A549 (cell line): ENCODE measurements at places on chromosomes 4 and X. TPM values are rescaled to one million over a fixed set of nuclear protein-coding genes. Genes with fewer than 3 reads are reported as not detected.

Gene RGN
- 0.28 TPM in 1 of 3 replicates, not detected in the others for polyA plus RNA-seq

Gene NMU
- 0.13 to 0.59 TPM (median 0.29 TPM) in 3 replicates for polyA plus RNA-seq

Gene PRSS48
- polyA plus RNA-seq, result not detected in 3 replicates

Gene CDKL2
- 0.84 to 1.00 TPM (median 0.88 TPM) in 3 replicates for polyA plus RNA-seq

Gene WDR17
- polyA plus RNA-seq, result 2.1 to 2.4 TPM (median 2.1 TPM) in 3 replicates

Gene GC
- not detected in 3 replicates for polyA plus RNA-seq

Gene TEX13C
- polyA plus RNA-seq, result not detected in 3 replicates

Gene NHS
- polyA plus RNA-seq, result 3.6 to 4.3 TPM (median 4.2 TPM) in 3 replicates

DNA sequence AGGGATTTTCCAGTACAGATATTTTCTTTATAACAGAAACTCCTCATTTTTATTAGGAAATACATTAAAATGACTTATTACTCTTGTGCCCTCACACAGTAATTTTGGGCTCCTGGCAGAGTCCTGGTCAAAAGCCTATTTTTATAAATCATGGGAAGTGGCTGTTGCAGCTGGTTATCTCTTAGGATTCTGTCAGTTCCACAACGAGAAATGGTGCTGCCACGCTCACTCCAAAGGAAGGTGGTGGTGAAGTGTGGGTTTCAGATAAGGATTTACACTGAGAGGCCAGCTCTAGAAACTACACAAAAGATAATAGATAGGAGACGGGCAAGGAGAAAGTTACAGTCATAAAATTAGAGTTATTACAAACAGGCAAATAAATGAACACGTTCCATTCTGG, 159.2 kb upstream of the FAM241A start:
- DNase-seq, result no peak

DNA sequence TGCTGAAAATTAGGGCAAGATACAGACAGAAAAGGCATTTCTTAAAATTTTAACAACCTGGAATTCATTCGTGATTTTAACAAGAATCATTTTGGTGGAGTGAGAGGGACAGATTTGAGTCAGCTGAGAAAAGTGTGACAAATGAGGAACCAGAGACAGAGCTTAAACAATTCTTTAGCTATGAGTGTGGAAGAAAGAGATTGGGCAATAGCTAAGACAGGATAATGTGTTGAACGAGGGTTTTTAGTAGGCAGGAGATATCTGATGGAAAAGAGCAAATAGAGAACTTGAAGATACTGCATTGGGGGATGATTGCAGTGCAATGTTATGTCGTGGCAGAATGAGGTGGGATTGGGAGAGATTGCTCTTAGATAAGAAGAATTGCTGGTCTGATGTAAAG, 164.2 kb upstream of the SPRY1 start:
- no peak for DNase-seq

- no peak for DNase-seq
Observed at GRCh38 chr4:16000708-16001483, 37.9 kb upstream of the FGFBP2 start.

DNA sequence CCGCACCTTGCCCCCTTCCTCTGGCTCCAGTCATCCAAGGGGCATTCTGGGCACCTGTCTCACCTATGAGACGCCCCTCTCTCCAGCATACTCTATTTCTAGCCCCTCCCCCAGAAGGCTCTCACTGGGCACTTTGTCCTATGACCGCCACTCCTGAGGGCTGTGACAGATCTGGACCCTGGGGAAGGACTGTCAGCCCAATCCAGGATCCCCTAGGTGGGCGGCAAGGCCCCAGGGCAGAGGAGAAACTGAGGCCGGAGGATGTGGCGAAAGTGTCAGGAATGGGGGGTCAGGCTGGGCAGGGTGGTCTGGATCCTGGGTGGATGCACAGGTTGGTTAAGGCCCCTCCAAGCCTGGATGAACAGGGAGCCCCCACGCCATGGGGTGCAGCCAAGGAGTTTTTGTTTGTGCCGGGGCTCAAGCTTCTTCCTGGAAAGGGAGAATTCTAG, 16.2 kb upstream of the NAT8L start:
- DNase-seq, result no peak

GRCh38 chr4:169741569-169741968, 16.2 kb downstream of the HPF1 start:
- no peak for DNase-seq

DNA sequence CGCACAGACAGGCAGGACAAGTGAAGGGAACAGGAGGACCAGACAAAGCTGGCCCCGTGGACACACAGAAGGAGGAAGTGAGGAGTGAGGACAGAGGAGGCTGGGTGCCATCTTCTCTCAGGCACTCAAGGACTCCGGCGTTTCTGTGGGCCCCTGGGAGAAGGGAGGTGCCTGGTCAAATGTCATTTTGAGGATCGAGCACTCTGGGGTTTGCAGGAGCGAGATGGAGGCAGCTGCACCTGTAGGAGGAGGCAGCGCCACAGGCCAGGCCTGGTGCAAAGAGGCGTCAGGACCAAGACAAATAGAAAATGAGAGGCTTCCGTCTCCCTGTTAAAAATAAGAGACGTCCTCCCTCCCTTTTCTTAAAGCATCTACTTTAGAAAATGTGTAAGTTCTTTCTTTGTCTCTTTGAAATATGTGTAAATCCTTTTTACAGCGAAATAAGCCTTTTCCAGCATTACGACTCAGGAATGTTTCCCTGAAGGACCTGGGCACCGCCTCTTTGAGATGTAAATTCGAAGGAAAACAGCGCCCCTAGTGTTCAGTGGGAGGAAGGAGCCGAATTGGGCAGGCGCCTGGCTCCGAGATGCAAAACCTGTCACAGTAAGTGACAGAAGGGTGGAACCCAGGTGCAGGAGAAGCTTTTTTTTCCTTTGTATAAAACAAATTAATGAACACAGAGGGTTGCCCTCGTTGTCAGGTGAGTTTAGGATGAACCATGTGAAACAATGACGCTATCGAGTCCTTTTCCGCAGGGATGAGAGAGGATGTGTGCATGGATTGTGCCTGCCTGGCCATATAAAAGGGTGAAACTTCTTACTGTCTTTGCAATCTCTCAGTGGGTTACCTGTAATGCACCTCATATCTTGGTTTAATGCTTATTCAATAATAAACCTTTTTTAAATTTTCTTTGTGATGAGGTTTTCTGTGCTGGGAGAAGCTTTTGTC, 1.4 kb upstream of the C4orf50 start:
- peak; percentile 44 for DNase-seq

- DNase-seq, result no peak
Observed at GRCh38 chrX:68199062-68199848, 234.0 kb downstream of the OPHN1 start.

DNA sequence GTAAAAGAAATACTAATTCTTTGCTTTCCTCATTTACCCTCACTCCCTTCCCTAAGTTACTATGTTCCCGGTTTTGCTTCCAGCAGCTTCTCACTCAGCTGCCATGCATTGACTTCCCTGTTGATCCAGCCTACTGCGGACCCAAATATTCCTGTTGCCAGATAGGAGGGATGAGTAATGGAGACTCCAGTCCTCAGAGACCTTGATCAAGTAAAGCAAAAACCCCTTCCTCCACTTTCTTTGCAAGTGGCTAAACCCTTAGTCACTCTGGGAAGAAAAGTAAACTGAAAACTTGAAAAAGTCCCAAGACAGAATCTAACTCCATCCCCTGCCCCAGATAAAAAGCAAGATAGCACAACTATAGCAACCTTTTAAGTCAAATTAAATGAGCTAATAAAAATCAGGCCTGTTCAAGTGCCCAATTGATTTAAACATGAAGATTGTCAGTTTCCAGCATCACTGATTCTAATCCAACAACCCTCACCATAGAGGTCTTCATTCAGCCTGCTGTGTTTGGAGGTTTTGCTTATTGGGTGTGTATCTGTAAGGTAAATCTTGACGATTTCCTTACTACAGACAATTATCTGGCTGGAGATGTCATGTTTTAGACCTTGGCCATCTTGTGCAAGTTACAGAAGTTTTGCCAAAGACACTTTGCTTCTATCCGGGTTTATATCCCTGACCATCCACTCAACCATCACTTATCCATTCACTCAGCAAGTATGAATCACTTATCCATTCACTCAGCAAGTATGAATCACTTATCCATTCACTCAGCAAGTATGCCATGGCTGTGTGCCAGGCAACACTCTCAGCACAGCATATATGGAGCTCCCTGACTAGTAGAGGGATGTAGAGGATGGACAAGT, 17.6 kb downstream of the FGFBP1 start:
- DNase-seq, result peak; percentile 63

DNA sequence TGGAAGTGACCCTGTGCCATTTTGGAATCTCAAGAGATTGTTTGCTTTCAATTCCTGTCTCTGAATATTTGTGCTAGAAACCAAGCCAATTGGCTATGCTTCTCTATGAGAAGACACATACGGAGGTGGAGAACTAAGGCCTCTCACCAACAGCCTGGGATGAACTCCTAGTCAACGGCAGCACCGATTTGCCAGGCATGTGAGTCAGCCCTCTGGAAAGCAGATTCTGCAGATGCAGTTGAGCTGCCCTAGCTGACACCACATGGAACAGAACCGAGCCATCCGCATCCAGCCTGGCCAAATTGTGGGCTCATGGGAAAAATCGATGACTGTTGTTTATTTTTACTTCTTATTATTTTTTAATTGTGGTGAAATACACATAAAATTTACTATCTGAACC, 58.2 kb upstream of the WDFY3 start:
- DNase-seq, result no peak

DNA sequence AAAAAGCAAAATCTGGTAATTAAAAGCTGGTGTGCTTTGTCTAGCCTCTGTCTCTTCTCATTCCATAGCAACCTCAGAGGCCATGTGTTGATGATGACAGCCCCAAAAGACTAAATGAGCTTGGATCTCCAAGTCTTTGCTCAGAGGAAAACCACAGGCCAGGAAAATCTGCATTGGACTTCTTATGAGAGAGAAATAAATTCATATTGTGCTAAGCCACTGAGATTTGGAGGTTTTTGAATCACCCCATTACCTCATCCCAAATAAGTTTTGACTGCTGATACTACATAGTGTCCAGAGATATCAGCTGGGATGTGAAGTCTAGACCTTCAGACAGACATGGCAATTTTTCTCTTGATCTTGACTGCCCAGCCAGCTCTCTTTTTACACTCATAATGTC, 178.6 kb upstream of the DIPK2B start:
- DNase-seq, result no peak

GRCh38 chrX:105696870-105697269, 125.5 kb upstream of the NRK start:
- no peak for DNase-seq

GRCh38 chrX:20037186-20037585, 46.3 kb upstream of the BCLAF3 start:
- DNase-seq, result no peak

DNA sequence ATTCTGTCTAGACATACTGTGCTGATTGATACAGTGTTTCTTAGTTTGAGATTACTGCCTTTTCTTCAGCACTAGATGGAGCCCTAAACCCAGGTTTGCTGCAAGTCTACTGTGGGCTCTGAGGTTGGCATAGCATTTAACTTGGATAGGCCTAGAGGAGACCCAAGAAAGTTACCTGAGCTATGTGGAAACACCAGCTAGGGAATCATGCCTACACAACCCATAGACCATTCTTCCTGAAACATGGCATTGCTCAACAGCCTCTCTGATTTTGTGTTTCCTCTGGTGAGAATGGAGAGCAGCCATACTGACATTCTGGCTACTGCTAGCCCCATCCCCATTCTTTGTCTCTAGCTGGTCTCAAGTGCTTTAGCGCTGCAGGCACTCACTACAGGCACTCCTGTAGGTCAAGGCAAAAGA, 287.7 kb upstream of the PCDH18 start:
- DNase-seq, result peak; percentile 1

- DNase-seq, result no peak
Observed at GRCh38 chrX:1725472-1725871, 110.6 kb downstream of the ASMT start.

DNA sequence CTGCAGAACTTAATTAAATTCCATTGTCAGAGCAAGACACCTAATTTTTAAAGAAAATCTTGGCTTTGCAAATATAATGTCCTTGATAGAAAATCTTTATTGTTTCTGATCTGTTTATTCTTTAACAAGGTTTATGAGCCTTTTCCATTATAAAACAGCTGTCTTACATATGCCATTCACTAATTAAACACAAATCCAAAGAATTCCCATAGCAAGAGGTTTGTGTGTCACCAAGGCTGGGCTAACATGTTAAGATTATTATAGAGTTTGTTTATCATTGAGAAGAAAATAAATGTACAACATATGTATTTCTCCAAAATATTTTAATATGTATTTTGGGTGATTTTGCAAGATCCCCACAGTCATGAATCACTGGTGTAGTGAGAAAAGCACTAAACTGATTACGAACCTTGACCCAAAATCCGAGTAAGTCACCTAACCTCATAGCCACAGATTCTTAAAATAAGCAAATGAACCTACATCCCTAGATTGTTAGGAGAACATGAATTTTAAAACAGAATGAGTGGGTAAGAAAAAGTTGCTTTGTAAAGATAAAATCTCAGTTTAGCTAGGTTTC, 694.8 kb upstream of the INTU start:
- no peak for DNase-seq

DNA sequence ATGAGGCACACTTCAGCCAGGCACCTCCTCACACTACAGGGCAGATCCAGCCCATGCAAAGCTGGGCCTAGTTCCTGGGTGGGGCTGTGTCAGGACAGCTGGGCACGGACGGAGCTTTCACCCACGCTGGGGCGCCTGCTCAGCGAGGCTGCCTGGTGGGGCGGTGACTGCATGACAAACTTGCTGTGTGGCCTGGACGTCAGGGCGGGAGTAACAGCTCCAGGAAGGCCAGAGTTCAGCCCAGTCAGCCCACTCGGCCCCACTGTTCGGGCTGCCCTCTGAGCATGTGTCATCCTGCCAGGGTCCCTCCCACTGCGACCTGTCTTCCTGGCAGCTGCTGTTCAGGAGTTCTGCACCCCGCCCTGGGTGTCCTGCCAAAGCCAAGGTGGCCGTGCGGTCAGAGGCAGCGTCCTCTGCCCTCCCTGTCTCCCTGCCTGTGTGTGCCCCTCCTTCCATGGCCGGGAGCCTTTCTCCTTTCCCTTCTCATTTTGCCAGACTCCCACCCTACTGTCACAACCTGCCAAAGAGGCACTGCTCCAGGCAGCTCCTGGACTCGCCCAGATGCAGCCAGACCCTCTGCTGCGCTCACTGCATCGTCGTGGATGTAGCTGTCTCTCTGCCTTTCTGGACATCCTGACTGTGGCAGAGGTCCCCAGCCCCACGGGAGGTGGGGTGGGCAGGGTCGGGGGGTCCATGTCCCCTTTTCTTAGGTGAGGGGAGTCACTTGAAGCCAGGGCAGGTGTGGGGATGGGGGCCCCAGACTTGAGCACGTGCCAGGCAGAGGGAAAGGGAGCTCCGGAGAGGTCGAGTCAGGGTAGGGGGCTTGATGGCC, 33.0 kb upstream of the KIAA0232 start:
- DNase-seq, result peak; percentile 65

DNA sequence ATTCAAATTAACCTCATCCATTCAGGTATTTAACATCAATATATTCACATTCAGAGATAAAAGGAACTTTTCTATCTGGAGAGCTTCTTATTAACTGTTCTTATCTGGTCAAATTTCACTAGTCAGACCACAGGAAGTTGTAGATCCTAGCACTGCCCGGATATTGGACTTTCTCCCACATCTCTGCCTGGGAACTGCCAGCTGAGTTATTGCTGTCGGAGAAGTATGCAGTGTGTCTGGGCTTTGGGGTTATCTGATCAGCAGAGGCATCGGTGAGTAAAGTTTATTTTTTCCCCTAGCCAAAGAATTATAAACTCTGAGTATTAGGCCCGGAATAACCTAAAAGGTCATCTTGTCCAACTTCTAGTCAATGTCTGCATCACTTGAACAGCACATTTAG, 45.1 kb downstream of the OR13H1 start:
- DNase-seq, result peak; percentile 3
